ENCODE measurements at places on chromosomes 16 and 17.

- DNase-seq, result no peak
These were observed 49.7 kb downstream of the TUBD1 start for GRCh38 chr17:59842901-59843652.

GRCh38 chr17:20805751-20806150 lies 226.2 kb downstream of the CDRT15L2 start:
- no peak for DNase-seq

GRCh38 chr16:89443727-89444084 lies 46.7 kb downstream of the ANKRD11 start:
- no peak for DNase-seq

DNA sequence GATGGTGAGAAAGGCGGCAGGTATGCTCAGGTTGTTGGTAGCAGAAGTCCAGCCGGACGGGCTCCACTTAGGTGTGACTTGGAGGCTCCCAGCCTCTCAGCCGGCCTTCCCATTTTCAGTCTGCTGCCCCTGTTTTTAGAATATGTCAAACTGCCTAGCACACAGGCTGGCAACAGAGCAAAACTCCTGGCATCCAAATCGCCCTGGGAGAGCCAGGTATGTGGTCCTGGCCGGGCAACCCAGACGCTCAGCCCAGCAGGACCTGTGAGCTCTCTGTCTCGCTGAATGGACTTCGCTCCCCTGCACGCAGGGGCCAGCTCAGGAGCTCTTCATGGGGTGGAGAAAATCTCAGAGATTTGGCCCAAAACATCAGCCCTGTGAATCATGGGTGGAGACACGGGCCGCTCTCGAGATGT lies 147.9 kb upstream of the CHMP6 start:
- DNase-seq, result no peak

GRCh38 chr17:83196024-83196365 lies 116.6 kb downstream of the METRNL start:
- peak; percentile 55 for DNase-seq

GRCh38 chr16:85083051-85083639 lies 29.1 kb downstream of the CIBAR2 start:
- DNase-seq, result no peak

DNA sequence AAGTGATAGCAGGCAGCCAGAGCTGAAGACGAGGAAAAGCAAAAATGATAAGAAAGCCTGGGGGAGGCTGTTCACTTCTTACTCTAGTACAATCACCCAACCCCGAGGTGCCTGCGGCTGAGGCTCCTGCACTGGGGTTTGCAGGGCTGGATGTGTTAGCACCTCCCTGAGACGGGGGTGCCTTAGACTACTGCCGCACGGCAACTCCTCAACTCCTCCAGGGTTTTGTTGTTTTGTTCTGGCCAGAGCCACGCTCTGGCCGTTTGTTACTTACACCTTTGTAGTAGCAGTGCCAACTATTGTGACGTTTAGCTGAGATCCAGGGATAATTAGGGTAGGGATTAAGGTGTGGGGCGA lies 51.5 kb downstream of the LDHD start:
- DNase-seq, result no peak

- DNase-seq, result no peak
These were observed 4.8 kb downstream of the GFAP start for GRCh38 chr17:44910231-44911106.

DNA sequence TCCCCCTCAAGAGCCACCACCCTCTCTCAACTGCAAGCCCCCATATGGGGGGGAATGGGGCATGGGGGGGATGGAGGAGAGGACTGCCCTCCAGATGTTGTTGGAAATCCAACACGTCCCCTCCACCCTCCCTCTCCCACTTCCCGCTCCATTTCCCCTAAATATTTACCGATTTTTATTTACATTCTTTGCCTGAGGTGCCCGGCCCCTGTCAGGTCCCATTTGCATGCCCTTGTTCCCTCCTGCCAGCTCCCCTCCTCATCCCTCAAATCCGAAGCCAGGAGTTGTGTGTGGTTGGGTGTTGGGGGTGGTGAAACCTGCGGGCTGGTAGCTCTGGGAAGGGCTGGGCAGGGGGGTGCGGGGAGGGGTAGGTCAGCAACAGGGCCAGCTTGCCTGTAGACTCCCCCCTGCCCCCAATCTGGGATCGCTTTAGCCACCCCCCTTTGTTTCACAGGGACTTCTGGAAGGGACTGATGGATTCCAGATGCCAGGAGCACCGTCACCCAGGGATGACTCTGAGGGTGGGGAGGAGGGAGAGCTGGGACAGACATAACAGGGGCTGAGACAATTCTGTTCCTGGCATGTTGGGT lies 39.7 kb upstream of the NGFR start:
- no peak for DNase-seq

- no peak for DNase-seq
These were observed 155.6 kb upstream of the CHMP6 start for GRCh38 chr17:80835816-80836657.

DNA sequence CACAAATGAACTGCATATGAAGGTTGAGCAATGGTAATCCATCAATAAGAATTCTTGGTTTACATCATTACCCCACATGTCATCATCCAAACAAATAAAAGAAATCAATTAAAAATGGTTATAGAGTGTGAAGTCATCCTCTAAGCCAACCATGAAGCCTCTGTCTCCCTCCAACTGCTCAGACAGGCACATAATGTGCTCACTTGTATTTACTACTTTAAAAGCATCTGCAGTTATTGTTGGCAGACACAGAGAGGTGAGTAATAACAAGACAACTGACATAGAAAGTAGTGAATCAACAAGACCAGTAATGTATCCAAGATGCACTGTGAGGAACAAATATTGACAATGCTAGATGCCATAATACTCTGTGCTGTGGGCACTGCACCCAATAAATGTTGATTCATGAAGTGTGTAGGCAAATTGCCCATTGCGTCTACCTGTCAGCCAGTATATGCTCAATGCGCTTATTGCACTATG lies 20.0 kb downstream of the ADAMTS18 start:
- no peak for DNase-seq

- DNase-seq, result no peak
These were observed 5.5 kb upstream of the TM4SF5 start for GRCh38 chr17:4766201-4766600.

- DNase-seq, result no peak
These were observed 82.9 kb downstream of the SDR42E1 start for GRCh38 chr16:81928271-81928918.

- DNase-seq, result no peak
These were observed 15.4 kb downstream of the RHBDL3 start for GRCh38 chr17:32281011-32281451.

DNA sequence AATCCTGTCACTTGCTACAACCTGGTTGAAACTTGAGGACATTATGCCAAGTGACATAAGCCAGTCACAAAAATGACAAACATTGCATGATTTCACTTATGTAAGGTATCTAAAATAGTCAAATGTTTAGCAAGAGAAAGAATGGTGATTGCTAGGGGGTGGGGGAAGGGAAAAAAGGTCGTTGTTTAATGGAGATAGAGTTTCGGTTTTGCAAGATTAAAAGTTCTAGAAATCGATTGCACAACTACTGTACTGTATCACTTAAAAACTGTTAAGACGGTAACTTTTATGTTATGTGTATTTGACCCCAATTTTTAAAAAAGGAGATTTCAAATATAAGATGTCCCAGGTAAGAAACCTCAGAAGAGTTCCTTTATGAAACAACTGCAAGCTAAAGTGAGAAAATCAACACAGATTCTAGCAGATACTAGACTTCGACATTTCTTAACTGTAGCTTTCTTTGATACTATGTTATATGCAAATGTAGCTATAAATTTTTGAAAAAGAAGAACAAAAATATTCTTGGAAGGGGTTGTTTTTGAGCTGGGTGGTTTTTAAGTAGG lies 5.9 kb downstream of the MEOX1 start:
- no peak for DNase-seq

GRCh38 chr17:38511150-38512108 lies 83.2 kb downstream of the ARHGAP23 start:
- no peak for DNase-seq

- no peak for DNase-seq
These were observed 19.9 kb downstream of the COTL1 start for GRCh38 chr16:84597931-84598351.

Data from cardiac muscle cell (in vitro differentiated cells and primary cell).